Peyer's patch (tissue), 4 donors: ENCODE measurements at places on chromosomes 11 and 22.

GRCh38 chr11:65430406-65431217, 8.0 kb downstream of the NEAT1 start:
- DNase-seq = no peak

- no peak for DNase-seq
These were observed 41.0 kb upstream of the TENM4 start for GRCh38 chr11:79481795-79482194.

DNA sequence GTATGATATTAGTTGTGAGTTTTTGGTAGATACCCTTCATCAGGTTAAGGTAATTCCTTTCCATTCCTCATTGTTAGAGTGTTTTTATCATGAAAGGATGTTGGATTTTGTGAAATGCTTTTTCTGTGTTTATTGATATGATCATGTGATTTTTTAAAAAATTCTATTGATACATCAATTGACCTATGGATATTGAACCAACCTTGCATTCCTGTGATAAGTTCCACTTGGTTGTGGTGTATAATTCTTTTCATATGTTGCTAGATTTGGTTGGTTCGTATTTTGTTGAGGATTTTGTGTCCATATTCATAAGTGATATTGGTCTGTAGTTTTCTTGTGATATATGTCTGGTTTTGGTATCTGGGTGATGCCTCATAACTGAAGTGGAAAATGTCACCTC, 6.7 kb downstream of the ANKRD13D start:
- no peak for DNase-seq

DNA sequence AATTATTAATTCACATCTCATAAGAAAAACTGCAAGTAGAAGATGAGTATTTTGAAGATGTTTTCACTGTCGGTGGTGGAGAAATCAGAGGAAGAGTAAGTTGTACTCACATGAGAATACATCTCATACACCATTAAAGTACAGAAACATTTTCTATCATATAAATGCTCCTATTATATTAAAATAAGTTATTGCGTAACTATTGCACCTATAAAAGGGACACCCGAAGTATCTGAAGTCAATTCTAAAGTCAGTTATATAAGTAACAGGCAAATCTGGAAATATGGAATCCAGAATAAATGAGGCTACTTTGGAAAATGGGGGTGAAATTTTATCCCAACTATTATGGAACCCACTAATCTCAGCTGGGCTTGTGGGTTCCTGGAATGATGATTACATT, 103.3 kb downstream of the FAM76B start:
- DNase-seq = no peak

DNA sequence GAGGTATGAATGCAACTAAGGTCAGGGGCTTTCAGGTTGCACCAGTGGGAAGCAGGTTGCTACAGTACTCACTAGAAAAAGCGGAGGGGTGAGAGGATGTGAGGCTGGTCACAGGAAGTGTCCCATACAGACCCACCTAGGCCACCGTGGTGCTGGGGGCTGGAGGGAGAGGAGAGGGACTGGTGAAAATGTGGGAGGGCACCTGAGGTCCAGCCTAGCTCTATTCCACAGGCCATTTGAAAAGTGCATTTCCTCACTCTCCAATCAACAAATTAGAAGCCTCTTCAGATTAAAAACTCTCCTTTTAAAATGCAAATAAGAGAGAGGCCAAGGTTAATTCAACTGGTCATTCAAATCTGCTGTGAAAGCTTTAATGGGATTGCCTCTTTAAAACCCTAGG, 38.6 kb upstream of the NCAM1 start:
- DNase-seq = no peak

DNA sequence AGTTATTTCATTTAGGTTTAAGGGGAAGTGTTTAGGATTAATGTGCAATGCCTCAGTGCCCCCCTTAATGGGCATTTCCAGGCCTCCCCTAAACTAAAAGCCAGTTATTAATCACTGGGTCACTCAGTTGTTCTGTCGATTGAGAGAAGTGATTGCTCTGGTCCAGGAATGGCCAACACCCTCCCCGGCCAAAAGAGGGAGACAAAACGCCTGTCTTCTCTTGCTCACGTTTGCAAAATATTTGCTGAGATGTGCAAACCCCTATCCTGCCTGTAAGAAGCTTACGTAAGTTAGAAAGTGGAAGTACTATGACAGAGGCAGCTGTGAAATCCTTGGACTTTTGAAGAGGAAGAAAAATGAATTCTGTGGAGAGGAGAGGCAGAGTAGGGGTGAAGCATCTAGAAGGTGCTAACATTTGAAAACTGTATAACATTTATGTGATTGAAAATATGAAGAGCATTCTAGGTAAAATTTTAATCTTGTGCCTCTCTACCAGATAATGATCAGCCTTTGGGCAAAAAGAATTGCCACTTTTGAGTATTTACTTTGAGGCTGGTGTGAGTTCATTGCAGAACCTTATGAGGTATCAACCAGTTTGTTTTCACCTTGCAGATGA, 37.7 kb downstream of the NTM start:
- no peak for DNase-seq

DNA sequence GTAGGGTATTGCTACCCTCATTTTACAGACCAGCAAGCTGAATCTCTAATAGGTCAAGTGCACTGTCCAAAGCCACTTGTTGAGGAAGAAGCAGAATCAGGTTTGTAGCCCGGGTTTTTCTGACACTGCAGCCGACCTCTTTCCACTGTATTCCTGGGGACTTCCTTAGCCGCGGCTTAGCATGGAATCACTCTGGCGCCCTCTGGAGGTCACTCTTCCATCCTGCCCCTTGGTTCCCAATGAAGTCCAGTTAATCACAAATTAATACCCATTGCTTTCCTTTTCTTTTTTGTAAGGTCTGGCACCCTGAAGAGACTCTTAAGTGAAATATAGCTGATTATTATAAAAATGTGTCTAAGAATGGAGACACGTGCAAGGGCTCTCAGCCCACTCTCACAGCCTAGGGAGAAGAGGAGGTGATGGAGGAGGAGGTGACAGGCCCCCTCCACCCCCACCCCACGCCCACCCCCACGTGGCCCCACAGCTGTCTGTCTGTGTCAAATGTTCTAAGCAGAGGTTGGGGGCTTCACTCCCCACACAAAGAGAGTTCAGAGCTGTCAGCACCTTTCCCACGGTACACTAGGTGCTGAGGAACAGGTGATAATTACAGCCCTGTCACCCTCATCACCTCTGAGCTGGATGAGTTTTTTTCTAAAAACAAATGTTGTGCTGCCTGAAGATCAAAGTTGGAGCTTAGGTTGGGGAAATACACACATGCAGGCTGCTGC, 57.7 kb upstream of the DRD2 start:
- DNase-seq = peak; percentile 74

DNA sequence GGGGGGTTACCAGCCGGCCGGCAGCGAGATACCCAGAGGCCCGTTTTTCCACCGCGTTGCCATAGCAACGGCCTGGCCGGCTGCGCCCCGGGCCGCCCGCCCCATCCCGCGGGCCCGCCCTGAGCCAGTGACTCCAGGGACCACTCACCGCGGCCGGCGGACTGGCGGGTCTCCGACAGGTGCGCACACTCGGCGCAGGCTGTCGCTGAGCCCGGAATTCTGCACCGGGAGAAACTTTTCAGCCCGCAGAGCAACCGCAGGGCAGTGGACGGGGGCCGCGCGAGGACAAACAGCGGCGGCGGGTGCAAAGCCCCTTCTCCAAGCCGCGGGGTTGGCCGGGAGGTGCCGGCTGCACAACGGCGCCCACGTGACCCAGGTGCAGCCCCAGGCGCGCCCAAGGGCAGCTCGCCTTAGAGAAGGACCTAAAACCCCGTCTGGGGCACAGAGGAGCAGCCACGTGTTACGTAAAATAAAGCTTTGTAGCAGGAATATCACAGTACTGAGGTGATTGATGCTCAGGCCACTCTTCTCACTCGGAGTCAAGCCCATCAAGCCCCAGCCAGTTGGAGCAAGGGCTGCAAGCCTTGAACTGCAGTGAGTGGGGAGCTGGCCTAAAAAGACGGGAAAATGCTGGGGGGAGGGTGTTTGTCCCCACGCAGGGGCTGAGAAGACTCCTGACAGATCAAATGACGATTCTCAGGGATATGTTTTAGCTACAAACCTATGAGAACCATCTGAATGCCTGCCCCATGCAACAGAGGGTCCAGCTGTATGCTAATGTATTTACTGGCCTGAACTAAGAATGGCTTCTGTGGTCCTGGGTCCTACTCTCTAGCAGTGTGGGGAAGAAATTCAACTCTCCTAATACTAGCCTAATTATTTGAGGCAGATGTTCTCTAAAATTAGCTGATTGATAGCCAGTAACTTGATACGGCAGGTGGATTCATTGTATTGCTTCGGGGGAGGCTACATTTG, at the start of gene STK33:
Gene STK33, minus strand, starts transcription at position 294 of the 975 bp plus-strand sequence. CDS start 119,323 bp downstream, outside the sequence.
- peak; percentile 76 for DNase-seq

DNA sequence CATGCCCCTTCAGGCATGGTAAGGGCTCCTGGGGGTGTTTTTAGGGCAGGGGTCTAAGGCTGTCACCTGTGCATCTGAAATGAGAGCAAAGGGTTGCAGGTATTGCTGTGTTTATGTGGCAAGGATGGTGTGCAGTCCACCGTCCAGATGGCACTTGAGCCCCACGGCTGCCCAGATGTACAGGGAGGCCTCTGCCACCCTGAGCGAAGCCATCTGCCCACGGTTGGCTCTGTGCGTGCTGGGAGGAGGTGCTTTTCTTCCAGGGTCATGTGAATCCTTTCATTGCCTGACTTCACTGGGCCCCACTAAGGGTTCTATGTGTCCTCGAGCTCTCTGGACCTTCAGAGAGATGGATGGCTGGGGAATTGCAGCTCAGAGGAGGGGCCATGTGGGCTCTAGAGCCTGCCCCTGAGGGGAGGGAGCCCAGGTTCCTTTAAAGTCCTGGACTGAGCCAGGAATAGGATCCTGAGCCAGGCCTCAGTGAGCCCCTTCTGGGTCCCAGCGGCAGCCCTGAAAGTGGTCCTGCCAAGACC, 89.9 kb downstream of the CTTN start:
- no peak for DNase-seq

DNA sequence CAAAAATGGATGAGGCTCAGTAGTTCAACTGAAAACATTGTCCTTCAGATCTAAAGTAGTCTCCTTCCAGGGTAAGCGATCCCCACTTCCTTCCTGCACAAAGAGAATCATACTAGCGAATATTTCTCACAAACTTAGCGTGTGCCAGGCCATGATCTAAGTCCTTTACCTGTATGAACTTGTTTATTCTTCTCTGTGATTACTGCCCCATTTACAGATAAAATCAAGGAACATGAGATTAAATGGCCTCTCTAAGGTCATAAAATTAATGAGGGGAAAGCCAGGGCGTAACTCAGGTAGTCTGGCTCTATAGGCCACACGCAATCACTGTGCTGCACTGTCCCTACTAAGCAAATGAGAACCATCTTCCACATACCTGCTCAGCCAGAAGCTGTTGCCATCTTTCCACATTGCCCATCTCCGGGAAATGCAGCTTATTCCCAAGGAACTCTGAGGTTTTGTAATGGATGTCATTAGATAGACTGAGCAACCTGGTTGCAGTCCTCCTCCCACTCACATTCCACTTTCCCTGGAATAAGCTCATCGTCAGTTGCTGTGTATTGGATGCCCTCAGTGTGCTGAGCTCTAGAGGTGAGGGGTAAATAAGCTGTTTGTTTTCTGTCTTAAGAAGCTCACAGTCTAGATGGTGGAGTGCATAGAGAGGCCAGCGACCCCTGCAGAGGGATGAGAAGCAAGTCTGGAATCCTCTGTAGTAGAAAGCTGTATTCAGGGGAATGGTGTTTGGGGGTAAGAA, 146.3 kb downstream of the SNX19 start:
- DNase-seq = no peak

GRCh38 chr11:132913886-132914285, 618.4 kb downstream of the OPCML start:
- no peak for DNase-seq

- no peak for DNase-seq
These were observed 7.4 kb downstream of the SLC25A45 start for GRCh38 chr11:65375012-65375411.

- no peak for DNase-seq
These were observed 734 bp downstream of the C11orf58 start for GRCh38 chr11:16738947-16739815.

DNA sequence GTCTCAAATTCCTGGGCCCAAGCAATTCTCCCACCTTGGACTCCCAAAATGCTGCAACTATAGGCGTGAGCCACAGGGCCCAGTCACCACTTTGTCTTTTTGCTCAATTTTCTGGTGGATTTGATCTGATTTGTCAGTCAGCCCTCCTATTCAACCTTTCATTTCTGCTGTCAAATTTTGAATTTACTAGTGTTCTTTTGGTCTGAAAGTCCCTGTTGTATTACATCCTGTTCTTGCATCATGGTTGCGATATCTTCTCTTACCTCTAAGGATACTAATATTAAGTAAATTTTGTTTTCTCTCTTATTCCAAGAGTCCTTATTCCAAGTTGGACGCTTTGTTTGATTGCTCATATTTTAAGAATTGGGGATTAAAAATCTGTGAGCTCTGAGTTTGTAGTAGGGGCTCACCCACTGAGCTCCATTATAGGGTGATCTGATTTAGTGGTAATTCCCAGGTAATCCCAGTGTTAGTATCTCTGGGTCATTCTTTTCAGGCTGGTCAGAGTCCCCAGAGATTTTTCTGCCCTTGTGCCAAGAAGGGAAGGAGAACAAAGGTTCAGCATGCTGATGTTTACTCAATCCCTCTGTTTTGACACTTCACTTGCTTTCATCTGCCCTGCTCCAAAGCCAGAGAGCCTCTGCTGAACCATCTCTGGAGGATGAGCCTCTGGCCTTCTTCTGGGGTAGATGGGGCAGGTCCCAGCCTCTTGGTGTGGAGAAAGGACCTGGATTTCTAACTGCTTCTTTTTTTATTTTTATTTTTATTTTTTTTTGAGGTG, 10.0 kb downstream of the UPB1 start:
- no peak for DNase-seq
